ENCODE measurements at places on chromosomes 6 and 20.

- no peak for DNase-seq
Measured at GRCh38 chr20:32006053-32006452, 4.2 kb upstream of the CCM2L start.

DNA sequence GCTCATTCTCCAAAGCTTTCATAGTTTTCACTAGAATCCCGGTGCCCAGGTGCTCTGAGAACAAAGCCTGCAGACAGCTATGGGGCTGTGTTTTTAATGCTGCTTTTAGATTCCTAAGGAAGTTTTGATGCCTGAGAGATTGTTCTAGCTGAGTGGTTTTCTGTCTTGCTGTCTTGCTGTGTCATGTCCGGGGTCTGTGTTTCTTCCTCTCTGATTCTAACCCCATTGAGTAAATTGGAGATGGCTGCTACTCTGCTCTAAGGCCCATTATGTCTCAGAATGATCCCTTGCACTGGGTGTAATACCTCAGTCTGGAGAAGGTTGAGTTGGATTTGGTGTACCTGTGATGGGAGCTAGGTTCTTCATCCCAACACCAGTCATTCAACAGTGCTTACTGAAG, 63.4 kb downstream of the ARID1B start:
- DNase-seq: no peak

DNA sequence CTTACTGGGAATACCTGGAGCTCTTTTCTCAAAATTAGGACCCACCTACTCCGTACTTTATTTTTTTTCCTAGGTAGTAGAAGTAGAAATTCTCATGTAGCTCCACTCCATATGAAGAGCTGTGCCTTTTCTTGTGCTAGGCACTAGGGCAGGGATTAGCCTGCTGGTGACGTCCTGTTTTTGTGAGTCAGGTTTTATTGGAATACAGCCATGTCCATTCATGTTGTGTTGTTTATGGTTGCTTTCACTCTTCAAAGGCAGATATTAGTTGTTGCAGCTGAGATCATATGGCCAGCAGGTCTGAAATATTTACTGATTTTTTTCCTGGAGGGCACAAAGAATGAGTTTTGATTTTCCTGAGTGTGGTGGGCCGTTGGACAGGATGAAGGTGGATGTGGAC, 20.5 kb downstream of the XRN2 start:
- DNase-seq: no peak

GRCh38 chr6:31749301-31750036, 9.7 kb downstream of the MSH5 start:
- DNase-seq: no peak

GRCh38 chr20:3935956-3936340, 46.8 kb downstream of the PANK2 start:
- DNase-seq: no peak

DNA sequence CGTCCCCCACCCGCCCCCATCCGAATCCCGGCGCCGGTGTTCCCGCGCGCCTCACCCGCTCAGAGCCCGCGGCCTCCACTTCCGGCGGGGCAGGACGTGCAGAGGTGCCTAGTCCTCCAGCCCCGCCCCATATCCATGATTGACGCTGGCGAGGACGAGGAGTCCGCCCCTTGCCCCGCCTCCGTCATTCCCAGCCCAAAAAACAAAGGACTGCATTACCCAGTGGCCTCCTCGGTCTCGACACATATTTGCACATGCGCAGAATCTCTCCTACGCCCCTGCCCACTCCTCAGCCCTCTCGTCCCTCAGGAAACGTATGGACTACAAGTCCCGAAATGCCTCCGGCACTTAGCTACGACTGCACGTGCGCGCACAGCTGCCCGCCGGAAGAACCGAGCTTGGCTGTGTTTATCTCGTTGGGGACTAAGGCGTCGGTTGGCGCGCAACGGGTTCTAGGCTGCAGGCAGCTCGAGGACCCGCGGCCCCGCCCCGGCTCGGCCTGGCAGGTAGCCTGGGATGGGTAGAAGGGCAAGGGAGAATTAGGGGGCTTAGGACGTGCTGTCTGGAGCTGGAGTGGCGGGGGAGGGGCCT, at the start of the genes KLHDC3 and MEA1:
KLHDC3 (plus strand) TSS at position 407 of the 591 bp plus-strand sequence. CDS start 2,944 bp downstream, outside the sequence.
MEA1 (minus strand) TSS at position 104 of the 591 bp plus-strand sequence. CDS start 133 bp downstream, outside the sequence.
- DNase-seq: peak; percentile 99

- DNase-seq: no peak
Measured at GRCh38 chr6:157570752-157571151, 189.8 kb downstream of the ZDHHC14 start.

GRCh38 chr6:34592208-34592952, 36.3 kb upstream of the SPDEF start:
- peak; percentile 35 for DNase-seq

- peak; percentile 56 for DNase-seq
Measured at GRCh38 chr6:11251553-11252360, 19.3 kb upstream of the NEDD9 start.

- no peak for DNase-seq
Measured at GRCh38 chr6:36669002-36669401, 9.5 kb upstream of the CDKN1A start.

DNA sequence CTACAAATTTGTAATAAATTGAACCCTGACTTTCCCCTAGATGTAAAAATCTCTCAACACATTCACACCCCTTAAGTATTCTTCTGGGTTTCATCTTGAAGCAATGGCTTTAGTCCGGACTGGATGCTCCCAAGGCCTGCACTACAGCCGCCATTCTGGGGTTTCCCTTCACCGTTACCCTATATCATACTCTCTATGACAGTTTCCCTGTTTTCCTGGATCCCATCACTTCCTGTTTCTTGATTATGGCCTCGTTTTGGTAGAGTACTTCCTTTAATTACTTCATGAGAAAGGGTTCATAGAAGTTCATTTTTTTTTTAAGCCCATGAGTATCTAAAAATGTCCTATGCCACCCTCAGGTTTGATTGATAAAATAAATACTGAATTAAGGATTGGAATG, 11.7 kb downstream of the FIG4 start:
- no peak for DNase-seq

DNA sequence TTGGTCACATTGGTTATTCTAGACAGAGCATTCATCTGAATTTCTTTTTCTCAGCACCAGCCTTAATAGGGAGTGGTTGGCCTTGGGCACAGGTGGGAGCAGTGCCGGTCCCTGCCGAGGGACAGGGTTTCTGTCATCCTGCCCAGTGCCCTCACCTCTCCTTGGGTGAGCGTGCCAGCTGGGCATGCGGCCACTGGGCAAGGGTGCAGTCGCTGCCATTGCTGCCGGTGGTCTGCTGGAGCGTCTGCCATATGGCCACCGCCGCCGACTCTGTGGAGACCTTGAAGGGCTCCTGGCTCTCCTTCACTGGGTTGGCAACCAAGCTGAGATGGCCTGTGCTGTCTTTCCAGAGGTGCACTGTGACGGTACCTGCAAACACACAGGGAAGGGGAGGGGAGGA, 16.4 kb upstream of the UQCC2 start:
- DNase-seq: no peak

GRCh38 chr6:153673225-153673624, 365.8 kb upstream of the OPRM1 start:
- no peak for DNase-seq

GRCh38 chr6:82246370-82246769, 1.2 kb downstream of the IBTK start:
- no peak for DNase-seq
